ENCODE measurements at places on chromosomes 11 and 22. TPM values are rescaled to one million over a fixed set of nuclear protein-coding genes. Genes with fewer than 3 reads are reported as not detected.

The LRRC56 gene
- total RNA-seq, result 2.0 TPM

The BTG4 gene
- not detected for total RNA-seq

The PLAAT2 gene
- not detected for total RNA-seq

The PATE4 gene
- total RNA-seq, result not detected

The ESAM gene
- 18.0 TPM for total RNA-seq

DNA sequence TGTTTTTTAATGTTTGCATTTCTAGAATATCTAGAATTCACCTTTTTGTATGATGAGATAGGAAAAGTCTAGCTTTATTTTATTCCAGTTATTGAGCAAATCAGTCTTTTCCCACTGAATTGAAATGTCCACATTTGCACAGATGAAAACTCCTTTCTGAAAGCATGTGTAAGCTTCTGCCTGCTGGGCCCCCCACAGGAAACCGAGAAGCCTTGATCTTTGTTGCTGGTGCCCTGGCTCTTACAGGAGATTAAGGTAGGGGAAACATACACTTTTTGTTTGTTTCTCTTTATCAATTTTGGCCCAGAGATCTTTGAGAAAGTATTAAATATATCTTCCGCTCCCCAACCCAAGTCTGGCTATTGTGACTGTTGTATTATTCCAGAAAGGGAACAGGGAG, 87.2 kb upstream of the GNAZ start:
- no peaks in the 10 kb centered on the region for H3K27me3 ChIP-seq
- H3K36me3 ChIP-seq, result no peaks in the 10 kb centered on the region
- H3K4me1 ChIP-seq, result no peaks in the 10 kb centered on the region
- H3K4me3 ChIP-seq, result no peak overlapping the region

GRCh38 chr11:117022526-117022925, 75.7 kb downstream of the SIK3 start:
- H3K4me1 ChIP-seq, result peaks cover 2% of the 10 kb centered on the region
- H3K36me3 ChIP-seq, result no peaks in the 10 kb centered on the region
- H3K27ac ChIP-seq, result no peak overlapping the region
- no peak for DNase-seq
- no peak overlapping the region for H3K4me3 ChIP-seq

DNA sequence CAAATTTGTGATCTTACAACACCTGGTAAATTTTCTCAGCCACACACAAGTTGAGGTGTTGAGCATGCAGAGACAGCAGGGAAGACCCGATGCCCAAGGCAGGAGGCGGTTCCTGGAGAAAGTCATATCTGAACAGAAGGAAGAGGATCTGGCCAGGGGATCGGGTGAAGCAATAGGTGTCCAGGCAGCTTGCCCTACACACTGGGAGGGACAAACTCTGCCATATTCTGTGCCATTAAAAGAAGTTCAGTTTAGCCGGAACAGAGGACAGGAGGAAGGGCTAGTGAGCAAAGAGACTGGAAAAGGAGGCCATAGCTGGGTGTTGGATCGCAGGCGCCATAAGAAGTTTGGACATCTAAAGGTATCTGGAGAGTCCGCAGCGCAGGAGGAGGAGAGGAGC, 76.5 kb downstream of the TMPRSS5 start:
- H3K4me3 ChIP-seq, result no peak overlapping the region
- no peaks in the 10 kb centered on the region for H3K4me1 ChIP-seq
- DNase-seq, result no peak
- no peaks in the 10 kb centered on the region for H3K27me3 ChIP-seq
- no peaks in the 10 kb centered on the region for H3K36me3 ChIP-seq
- H3K27ac ChIP-seq, result no peak overlapping the region

- H3K36me3 ChIP-seq, result peaks cover 88% of the 10 kb centered on the region
- H3K27ac ChIP-seq, result no peak overlapping the region
- no peak for DNase-seq
- H3K4me3 ChIP-seq, result no peak overlapping the region
- peaks cover 15% of the 10 kb centered on the region for H3K4me1 ChIP-seq
- no peaks in the 10 kb centered on the region for H3K27me3 ChIP-seq
Measured at GRCh38 chr11:73363147-73363546, 13.1 kb upstream of the RELT start.

GRCh38 chr11:122733318-122733717, 77.8 kb downstream of the UBASH3B start:
- peaks cover 2% of the 10 kb centered on the region for H3K27me3 ChIP-seq
- no peaks in the 10 kb centered on the region for H3K36me3 ChIP-seq
- DNase-seq, result peak; percentile 77
- peaks cover 5% of the 10 kb centered on the region for H3K4me1 ChIP-seq

- H3K27me3 ChIP-seq, result no peaks in the 10 kb centered on the region
- H3K27ac ChIP-seq, result no peak overlapping the region
- no peak overlapping the region for H3K4me3 ChIP-seq
- no peak for DNase-seq
- no peaks in the 10 kb centered on the region for H3K36me3 ChIP-seq
Measured at GRCh38 chr11:105910095-105910715, 111.8 kb downstream of the MSANTD4 start.

DNA sequence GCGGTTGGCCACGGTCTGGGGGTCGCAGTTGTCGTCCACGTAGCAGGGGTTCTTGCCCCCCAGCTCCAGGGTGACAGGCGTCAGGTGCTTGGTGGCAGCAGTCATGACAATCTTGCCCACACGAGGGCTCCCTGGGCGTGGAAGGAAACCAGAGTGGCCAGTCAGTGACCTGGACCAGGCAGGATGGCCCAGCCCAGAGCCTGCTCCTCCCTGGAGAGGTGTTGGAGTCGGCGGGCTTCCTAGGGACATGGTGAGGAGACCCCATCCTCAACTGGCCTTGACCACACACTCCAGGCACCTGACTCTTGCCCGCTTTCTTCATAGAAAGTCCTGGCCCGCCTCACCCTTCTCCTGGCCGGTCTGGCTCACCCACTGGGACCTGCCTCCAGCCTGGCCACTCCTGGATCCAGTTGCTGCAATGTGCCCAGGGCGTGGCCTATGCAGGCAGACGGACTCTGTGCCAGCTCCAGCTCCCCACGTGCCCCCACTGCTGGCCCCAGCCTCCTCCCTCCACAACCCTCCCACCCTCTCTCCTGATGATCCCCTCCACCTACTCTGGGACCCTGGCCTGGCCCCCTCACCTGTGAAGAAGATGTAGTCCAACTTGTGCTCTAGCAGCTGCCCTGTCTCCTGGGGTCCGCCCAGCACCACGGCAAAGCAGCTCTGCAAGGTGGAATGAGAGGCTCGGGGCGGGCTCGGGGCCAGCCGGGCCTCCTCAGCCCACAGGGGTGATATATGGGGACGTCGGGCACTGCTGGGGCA, 8.7 kb downstream of the ALDH3B2 start:
- DNase-seq, result no peak
- H3K36me3 ChIP-seq, result no peaks in the 10 kb centered on the region
- H3K4me3 ChIP-seq, result no peak overlapping the region

GRCh38 chr11:7671347-7672215, 1.7 kb downstream of the CYB5R2 start:
- H3K27ac ChIP-seq, result no peak overlapping the region
- peaks cover 26% of the 10 kb centered on the region for H3K27me3 ChIP-seq
- H3K36me3 ChIP-seq, result peaks cover 20% of the 10 kb centered on the region
- H3K4me1 ChIP-seq, result peaks cover 19% of the 10 kb centered on the region
- no peak overlapping the region for H3K4me3 ChIP-seq
- no peak for DNase-seq

DNA sequence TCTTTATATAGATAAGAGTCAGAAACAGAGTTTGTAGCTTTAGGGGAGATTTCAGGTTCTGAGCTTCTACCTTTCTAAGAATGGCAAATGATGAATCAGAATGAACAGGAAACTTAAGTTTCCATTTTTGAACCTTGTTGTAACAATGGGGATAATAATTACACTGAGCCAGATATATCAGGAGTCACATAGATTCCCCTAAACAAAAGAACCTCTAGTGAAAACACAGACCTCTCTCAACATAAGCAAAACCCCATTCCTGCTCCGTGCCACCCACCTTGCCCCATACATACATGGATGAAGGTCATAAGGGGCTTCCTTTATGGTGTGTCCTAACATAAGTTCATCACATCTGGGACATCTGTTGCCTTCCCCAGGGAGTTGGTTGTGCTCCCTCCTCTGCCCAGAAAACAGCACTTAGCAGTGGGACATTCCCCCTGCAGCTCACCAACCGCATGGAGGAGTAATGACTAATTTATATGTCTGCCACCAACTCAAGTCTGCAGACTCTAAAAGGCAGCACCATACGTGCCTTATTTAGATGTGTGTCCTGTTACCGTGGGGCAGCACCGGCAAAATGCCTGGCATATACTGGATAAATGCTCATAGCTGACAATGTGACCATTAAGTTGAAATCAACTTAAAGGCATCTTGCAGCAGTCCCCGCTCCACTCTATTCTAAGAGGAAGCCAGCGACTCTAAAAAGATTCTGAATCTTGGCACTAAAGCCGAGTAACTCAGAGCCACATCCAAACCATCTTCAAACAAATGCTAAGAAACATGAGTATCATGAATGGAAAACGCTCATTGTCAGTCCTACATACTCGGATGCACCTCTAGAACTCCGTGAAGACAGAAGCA, 8.0 kb downstream of the JAML start:
- peaks cover 18% of the 10 kb centered on the region for H3K27me3 ChIP-seq
- no peak overlapping the region for H3K27ac ChIP-seq
- no peaks in the 10 kb centered on the region for H3K36me3 ChIP-seq
- no peaks in the 10 kb centered on the region for H3K4me1 ChIP-seq
- DNase-seq, result no peak

DNA sequence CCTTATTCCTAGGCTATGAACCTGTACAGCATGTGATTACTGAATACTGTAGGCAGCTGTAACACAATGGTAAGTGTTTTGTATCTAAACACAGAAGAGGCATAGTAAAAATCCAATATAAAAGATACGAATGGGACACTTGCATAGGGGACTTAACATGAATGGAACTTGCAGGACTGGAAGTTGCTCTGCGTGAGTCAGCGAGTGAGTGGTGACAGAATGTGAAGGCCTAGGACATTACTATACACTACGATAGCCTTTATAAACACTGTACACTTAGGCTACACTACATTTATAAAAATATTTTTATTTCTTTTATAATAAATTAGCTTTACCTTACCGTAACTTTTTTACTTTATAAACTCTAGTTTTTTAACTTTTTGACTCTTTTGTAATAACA, 81.1 kb downstream of the PGR start:
- H3K4me3 ChIP-seq, result no peak overlapping the region
- no peaks in the 10 kb centered on the region for H3K36me3 ChIP-seq
- no peak for DNase-seq
- no peaks in the 10 kb centered on the region for H3K4me1 ChIP-seq
- H3K27ac ChIP-seq, result no peak overlapping the region

DNA sequence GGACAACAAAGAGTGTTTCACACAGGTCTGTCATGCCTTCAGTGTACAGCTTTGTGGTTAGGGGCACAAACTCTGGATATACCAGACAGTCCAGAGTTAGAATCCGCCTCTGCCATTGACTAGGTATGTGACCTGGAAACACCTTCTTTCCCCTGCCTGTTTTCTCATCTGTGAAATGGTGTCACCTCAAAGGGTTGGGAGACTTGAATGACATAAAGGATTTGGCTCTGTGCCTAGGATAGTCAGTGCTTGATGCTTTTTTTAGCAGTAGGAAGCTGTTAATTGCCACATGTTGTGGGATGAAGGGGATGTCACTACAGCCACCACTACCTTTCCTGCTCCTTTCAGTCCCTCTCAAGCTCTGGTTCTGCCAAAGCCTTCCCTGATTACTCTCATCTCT, 17.4 kb upstream of the LRRC55 start:
- DNase-seq, result no peak
- H3K36me3 ChIP-seq, result no peaks in the 10 kb centered on the region
- no peak overlapping the region for H3K4me3 ChIP-seq
- no peaks in the 10 kb centered on the region for H3K27me3 ChIP-seq
- peaks cover 11% of the 10 kb centered on the region for H3K4me1 ChIP-seq

- no peak overlapping the region for H3K27ac ChIP-seq
- H3K36me3 ChIP-seq, result no peaks in the 10 kb centered on the region
- DNase-seq, result no peak
- peaks cover 8% of the 10 kb centered on the region for H3K4me1 ChIP-seq
- no peaks in the 10 kb centered on the region for H3K27me3 ChIP-seq
- no peak overlapping the region for H3K4me3 ChIP-seq
Measured at GRCh38 chr11:95245038-95245437, 14.0 kb upstream of the SESN3 start.

DNA sequence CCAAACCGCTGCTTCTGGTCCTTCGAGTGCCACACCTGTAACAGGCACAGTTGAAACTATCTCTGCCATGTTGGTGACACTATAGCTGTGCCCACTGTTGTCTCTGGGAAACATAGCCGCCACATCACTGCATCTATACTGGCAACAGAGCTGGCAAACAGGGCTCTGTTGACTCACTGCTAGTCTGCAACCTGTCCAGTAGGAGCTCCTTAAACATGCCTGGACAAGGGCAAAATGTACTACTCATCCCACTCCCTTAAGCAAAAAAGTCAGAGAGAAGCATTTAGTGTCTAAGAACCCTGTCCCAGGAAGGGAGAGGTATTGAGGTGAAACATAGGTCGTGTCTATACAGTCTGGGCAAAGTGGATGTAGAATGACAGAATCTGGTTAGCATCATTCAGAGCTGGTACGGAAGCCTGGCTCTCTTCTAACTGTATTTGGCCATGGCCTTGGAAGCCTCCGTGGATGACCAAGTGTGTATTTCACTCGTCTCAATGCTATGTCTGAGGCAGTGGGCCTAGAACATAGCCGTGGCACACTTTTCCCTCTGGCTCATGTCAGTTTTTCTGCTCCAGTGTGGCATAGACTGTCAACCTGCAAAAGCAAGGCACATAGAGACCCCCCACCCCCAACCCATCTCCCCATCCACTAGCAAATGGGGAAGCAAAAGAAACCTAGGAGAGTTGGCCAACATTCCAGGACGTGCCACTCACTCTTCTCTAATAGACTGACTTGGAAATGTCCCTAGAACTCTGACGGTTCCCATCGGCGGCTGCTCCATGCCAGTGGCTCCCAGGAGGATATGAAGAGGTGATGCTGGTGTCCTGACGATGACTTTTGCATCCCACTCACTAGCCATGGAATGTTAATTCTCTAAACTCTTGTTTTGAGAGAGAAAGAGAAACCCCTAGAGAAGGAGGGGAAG, 21.4 kb upstream of the PISD start:
- H3K27me3 ChIP-seq, result no peaks in the 10 kb centered on the region
- H3K4me1 ChIP-seq, result peaks cover 14% of the 10 kb centered on the region
- no peak for DNase-seq
- no peak overlapping the region for H3K4me3 ChIP-seq
- H3K36me3 ChIP-seq, result peaks cover 37% of the 10 kb centered on the region

DNA sequence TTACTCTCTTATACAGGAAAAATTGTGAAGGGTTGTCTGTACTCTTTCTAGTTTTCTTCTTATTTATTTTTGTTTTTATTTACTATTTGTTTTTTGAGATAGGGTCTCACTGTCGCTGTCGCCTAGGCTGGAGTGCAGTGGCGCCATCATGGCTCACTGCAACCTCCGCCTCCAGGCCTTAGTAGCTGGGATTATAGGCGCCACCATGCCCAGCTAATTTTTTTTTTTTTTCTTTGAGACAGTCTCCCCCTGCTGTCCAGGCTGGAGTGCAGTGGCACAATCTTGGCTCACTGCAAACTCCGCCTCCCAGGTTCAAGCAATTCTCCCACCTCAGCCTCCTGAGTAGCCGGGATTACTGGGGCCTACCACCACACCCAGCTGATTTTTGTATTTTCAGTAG, 18.4 kb downstream of the CUL5 start:
- no peak overlapping the region for H3K27ac ChIP-seq
- no peak for DNase-seq
- H3K4me1 ChIP-seq, result no peaks in the 10 kb centered on the region
- no peak overlapping the region for H3K4me3 ChIP-seq

GRCh38 chr11:80900265-80900664, 1459.4 kb upstream of the TENM4 start:
- H3K27ac ChIP-seq, result no peak overlapping the region
- no peak overlapping the region for H3K4me3 ChIP-seq
- H3K27me3 ChIP-seq, result no peaks in the 10 kb centered on the region
- no peak for DNase-seq
- no peaks in the 10 kb centered on the region for H3K4me1 ChIP-seq

Data from muscle of leg (tissue), 16 donors.